Stimulated activated CD8-positive, alpha-beta memory T cell treated with anti-CD3 and anti-CD28 coated beads, Interleukin-7, amount 100 ng/mL, for 1 hour (primary cell): ENCODE measurements at places on chromosomes 5 and 9.

DNA sequence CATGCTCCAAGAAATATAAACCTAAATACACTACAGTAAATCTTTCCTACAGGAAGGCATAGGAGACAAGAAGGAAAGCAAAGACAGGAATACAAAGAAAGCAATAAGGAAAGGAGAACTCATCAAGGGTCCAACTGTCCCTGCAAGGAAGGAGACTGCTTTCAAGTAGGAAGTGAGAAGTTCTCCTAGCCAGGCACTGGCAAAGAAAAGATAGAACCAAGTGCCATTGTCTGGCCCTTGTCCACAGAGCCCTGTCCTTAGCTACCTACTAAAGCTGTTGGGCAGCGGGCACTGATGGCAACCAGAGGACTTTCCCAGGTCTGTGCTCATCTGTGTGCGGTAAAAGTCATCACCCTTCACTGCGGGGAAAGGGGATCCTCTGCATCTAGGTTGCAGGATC lies 108.2 kb downstream of the KLHL3 start:
- no peak for DNase-seq

- DNase-seq = no peak
These were observed 63.8 kb downstream of the VAV2 start for GRCh38 chr9:133928248-133928764.

DNA sequence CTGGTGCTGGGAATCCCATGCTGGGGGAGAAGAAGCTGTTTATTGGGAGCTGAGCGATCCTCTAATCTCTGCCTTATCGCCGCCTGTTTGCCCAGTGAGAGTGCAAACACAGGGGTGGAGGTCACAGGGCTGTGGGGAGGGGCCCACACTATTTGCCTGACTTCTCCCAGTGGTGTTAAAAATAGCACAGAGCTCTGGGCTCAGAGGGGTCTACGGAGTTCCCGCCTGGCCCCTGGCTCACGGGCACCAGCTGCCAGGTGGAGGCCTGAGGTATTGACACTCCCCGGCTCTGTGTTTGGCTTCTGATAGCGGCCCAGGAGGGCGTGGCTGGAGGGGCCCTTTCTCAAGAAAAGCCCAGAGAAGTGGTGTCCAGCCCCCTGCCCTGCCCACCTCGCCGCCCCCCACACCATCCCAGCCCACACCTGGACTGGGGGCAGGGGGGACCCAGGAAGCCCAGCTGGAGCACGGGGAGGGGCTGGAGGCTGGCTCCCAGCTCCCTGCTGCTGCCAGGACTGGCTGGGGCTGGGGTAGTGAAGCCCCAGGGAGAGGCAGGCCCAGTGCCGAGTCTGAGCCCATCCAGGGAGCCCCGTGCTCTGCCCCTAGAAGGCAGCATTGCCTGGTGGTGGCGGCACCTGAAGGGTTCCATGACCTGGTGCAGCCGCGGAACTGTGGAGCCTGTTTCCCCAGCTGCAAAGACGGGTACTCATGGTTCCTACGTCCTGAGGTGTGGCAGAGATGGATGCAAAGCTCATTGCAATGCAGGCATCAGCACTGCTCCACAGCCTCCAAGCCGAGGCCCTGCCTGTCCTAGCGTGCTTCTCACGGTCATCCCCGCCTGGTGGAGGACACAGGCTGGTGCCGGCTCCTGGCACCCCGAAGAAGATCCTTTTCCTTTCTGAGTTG lies 35.7 kb upstream of the EGFL7 start:
- DNase-seq = no peak

- DNase-seq = no peak
These were observed 613.5 kb downstream of the TLE4 start for GRCh38 chr9:80185112-80185738.

- no peak for DNase-seq
These were observed 21.9 kb upstream of the NOTCH1 start for GRCh38 chr9:136567651-136568287.

GRCh38 chr9:134365791-134366222 lies 39.6 kb downstream of the RXRA start:
- DNase-seq = no peak

GRCh38 chr5:98130261-98131035 lies 643.0 kb upstream of the RGMB start:
- DNase-seq = no peak

DNA sequence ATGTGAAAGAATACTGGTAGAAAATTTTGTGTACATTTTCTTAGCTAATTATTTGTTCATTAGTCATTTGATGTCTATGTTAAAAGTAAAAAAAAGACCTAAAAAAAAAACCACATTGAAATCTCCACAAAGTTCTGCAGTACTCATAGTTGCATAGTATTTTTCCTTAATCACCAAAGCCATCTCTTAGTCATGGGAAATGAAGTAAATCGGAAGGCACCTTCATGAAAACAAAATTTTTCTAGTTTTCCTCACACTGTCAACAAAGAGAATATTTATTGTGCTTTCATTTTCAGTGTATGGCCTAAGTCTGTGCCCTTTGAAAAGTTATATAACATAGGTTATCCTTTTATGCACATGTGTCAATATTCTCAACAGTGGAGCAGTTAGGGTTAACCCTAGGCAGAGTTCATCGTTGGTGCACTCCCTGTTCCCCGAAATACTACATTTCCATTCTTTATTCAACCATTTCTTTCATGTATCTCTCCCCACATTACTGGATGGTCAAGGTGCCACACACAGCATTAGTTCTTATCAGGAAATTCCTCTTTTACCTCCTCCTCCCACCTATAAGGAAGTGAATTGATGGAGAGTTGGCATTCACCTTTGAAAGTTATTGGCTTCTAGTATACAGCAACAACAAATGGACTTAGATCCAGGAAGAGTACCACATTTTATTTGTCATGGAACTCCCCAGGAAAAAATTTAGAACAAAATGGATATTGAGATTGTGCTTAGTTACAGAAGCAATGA lies 93.1 kb downstream of the NUDT12 start:
- DNase-seq = no peak

DNA sequence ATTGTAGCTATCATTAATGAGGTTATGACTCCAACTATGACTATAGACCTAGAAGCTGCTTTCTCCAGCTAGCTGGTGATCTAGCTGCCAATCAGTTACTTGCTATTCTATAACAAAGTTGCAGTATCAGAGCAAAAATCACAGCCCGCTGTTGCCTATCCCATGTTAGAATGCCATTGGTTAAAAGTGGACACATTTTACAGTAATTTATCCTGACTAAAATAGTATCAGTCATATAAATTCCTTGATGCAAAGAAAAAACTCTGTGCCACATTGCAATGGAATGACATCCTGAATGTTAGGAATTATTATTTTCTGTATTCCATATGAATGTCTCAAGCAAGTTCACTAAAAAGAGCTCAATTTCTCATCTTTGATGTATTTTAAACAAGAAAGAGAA lies 626.5 kb downstream of the PDE4D start:
- DNase-seq = no peak

DNA sequence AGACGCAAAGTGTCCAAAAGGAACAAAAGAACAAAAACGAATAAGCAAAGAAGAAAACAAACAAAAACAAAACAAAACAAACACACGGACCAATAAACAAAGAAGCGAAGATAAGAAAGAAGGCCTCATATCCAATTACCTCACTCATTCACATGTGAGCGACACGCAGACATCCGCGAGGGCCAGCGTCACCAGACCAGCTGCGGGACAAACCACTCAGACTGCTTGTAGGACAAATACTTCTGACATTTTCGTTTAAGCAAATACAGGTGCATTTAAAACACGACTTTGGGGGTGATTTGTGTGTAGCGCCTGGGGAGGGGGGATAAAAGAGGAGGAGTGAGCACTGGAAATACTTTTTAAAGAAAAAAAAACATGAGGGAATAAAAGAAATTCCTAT lies 28.3 kb upstream of the WWC1 start:
- no peak for DNase-seq

- DNase-seq = no peak
These were observed 5.6 kb upstream of the BNIP1 start for GRCh38 chr5:173138707-173139106.

DNA sequence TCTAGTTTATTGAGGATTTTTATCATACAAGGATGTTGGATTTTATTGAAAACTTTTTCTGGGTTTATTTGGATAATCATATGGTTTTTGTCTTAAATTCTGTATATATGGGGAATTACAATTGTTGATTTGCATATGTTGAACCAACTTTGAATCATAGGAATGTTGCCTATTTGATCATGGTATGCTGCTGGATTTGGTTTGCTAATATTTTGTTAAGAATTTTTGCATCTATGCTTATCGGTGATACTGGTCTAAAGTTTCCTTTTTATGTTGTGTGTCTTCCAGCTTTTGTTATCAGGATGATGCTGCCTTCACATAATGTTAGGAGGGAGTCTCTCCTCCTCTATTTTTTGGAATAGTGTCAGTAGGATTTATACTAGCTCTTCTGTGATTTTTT lies 745.0 kb downstream of the PRELID2 start:
- no peak for DNase-seq

DNA sequence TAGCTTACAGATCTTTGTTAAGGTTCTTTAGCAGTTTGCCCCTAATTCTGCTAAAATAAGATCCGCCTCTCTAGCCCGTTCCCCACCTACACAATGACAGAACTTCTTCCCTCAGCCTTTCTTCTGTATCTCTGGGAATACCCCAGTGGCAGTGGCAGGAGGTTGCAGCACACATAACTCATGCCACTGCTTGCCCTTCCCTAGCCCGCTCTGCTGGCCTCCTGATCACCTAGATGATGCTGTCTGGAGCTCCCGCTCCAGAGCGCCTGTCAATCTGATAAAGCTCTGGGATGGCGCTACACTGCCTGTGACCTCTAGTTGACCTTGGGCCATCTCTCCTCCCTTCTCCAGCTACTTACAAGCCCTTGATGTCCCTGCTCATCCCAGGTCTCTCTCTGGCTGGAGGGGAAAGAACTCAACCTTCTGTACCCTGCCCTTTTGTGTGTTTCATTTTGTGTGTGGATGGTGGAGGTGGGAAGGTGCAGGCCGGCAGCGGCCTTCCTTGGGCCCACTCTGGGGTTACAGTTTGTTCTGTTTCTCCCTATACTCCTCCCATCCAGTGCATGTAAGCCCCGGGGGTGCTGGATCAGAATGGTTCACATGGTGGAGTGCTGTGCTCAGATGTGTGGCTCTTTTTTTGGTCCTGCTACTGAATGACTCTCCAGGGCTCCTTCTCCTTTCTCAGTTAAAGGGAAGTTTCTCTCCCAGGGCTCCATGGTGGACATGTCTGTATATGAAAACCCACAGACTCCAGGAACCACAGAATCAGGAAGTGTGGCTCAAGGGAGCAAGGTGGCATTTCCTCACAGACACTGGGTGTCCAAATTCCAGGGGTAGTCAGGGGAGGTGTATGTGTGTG lies 29.1 kb downstream of the MTX3 start:
- DNase-seq = no peak

GRCh38 chr5:52809884-52810283 lies 22.2 kb downstream of the ITGA1 start:
- no peak for DNase-seq

GRCh38 chr5:56910210-56910965 lies 992 bp downstream of the SETD9 start:
- DNase-seq = no peak

DNA sequence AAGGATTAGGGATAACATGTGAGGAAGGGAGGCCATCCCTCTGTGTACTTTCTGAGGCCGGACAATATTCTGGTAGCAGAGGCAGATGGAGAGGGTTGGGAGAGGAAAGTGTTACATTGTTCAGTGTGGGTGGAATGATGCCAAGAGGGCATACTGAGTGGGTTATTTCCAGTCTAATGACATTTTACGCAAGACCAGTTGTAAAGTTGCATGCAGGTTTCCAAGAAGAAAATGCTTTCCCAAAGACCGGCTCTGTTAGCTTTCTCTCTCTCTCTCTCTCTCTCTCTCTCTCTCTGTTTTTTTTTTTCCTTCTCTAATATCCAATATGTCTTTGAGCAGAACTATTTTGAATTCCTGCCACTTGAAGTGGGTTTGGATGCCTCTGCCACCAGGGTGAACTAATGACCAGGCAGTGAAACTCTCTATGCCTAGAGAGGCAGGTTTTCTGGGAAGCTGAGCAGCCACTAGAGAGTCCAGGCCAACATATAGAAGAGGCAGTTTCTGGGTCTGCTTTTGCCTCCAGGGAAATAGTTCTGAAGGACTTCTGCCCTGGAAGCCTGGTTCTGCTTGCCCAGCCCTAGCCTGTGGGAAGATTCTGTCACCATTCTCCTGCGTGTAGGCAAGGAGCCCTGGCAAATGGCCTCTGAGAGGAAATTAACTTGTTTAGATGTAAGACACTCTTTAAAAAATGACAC lies 24.4 kb upstream of the ZNF366 start:
- no peak for DNase-seq

DNA sequence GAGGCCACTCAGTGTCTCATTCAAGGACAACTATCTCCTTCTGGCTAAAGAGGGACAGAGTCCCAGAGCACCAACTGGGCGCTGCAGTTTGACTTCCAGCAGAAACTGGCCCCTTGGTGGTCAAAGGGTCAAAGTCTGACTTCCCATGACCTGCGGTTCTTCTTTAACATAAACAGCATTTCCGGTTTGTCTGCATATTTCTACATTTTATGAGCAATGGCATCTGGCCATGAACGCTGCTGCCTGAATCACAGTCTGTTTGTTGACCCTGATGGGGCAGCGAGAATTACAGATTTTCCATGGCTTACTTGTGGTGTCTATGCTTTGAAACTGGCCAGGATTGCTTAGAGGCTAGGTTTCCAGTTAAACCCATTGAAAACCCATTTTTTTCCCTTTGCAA lies 1.3 kb downstream of the TNFSF15 start:
- DNase-seq = no peak

GRCh38 chr9:37927601-37928551 lies 23.9 kb upstream of the SLC25A51 start:
- DNase-seq = no peak

DNA sequence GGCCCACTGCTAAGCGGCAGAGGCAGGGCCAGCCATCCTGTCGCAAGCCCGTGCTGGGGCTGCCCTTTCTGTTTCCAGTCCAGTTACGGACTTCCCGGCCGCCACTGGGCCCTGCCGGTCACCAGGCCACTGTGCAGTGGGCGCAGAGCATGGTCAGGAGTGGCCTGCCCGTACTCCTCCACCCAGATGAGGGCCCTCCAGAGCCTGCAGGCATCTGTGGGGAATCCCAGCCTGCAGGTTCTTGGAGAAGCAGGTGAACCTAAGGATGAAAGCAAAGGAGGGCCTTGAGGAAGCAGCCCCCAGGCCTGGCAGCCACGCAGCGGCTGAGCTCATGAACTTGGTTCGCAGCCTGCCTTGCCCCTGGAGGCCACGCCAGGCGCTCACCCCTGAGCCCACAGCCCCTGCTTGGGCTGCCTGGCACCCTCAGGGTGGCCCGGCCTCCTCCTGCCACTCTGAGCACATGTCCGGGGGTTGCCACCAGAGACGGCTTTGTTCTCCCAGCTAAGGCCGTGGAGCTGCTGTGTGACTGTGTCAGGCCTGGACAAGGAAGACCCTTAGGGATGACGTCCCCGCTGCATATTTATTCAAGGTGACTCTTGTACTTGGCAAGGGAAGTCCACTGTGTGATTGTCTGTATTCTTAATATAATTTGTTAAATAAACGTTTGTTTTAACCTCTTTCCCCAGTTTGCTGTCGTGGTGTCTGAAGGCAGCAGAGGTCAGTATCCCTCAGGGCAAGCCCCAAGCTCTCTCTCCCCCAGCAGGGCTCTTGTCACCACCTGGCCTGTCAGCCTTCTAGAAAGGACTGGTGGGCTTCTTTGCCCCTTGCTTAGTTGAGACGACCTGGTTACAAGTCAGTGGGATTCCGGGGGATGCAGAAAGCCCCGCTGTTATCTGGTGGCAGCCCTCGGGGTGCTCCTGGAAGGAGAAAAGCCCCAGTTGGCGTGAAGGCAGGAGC lies 107.1 kb upstream of the LMX1B start:
- no peak for DNase-seq
